Heart left ventricle (tissue), 16 donors: ENCODE measurements at places on chromosomes 16 and 17. TPM values are rescaled to one million over a fixed set of nuclear protein-coding genes. Genes with fewer than 3 reads are reported as not detected.

The STX8 gene
- total RNA-seq = 70.3 TPM

The BICDL2 gene
- total RNA-seq = not detected

The CACNG5 gene
- total RNA-seq = not detected

GRCh38 chr17:81483085-81483861 lies 29.3 kb downstream of the ACTG1 start:
- peak; percentile 71 for DNase-seq
- peaks cover 55% of the 10 kb centered on the region for H3K4me1 ChIP-seq
- peak overlapping the region; percentile 46 for H3K27ac ChIP-seq
- H3K4me3 ChIP-seq = peak overlapping the region; percentile 53

GRCh38 chr16:12703935-12704334 lies 99.8 kb downstream of the CPPED1 start:
- H3K27ac ChIP-seq = no peak overlapping the region
- no peak for DNase-seq
- H3K27me3 ChIP-seq = no peaks in the 10 kb centered on the region
- H3K4me3 ChIP-seq = no peak overlapping the region
- no peaks in the 10 kb centered on the region for H3K4me1 ChIP-seq

DNA sequence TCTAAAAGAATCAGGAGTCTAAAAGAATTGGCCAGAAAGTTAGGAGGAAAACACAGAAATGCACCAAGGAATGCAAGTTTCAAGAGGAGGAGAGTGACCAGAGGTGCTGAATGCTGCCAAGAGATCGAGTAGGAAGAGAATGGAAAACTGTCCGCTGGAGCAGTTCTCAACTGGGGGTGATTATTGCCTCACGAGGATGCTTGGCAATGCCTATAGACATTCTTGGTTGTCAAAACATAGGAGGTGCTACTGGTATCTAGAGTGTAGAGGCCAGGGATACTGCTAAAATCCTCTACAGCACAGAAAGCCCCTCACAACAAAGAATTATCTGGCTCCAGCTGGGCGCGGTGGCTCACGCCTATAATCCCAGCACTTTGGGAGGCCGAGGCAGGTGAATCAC lies 82.1 kb upstream of the NOL11 start:
- H3K4me1 ChIP-seq = peaks cover 8% of the 10 kb centered on the region
- no peak overlapping the region for H3K4me3 ChIP-seq
- no peaks in the 10 kb centered on the region for H3K27me3 ChIP-seq
- DNase-seq = no peak
- H3K36me3 ChIP-seq = no peaks in the 10 kb centered on the region
- H3K27ac ChIP-seq = no peak overlapping the region

DNA sequence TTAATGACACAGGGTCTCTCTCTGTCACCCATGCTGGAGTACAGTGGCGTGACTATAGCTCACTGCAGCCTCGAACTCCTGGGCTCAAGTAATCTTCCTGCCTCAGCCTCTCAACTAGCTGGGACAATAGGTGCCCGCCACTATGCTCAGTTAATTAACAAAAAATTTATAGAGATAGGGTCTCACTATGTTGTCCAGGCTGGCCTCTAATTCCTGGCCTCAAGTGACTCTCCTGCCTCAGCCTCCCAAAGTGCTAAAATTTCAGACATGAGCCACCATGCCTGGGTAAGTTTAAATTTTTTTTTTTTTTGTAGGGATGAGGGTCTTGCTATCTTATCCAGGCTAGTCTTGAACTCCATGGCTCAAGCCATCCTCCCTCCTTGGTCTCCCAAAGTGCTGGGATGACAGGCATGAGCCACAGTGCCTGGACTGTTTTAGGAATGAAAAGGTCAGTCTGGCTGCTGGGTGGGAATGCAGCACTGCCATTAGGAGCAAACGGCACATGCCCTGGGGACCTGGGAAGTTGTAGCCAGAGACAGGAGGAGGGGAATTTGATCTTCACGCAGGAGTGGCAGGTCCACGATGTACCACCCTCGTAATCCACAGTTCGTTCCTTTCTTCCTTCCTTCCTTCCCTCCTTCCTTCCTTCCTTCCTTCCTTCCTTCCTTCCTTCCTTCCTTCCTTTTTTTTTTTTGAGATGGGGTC lies 106.7 kb downstream of the HAPSTR1 start:
- H3K4me1 ChIP-seq = peaks cover 5% of the 10 kb centered on the region
- no peak overlapping the region for H3K27ac ChIP-seq
- no peak overlapping the region for H3K4me3 ChIP-seq

GRCh38 chr16:23423496-23424049 lies 29.4 kb downstream of the COG7 start:
- peaks cover 6% of the 10 kb centered on the region for H3K4me1 ChIP-seq
- DNase-seq = peak; percentile 72
- H3K27me3 ChIP-seq = no peaks in the 10 kb centered on the region
- H3K4me3 ChIP-seq = no peak overlapping the region
- H3K27ac ChIP-seq = peak overlapping the region; percentile 77

GRCh38 chr17:75846692-75847613 lies 2.7 kb upstream of the UNC13D start:
- peaks cover 71% of the 10 kb centered on the region for H3K36me3 ChIP-seq
- peaks cover 78% of the 10 kb centered on the region for H3K4me1 ChIP-seq
- H3K27me3 ChIP-seq = no peaks in the 10 kb centered on the region
- peak overlapping the region; percentile 99 for H3K27ac ChIP-seq
- DNase-seq = no peak

DNA sequence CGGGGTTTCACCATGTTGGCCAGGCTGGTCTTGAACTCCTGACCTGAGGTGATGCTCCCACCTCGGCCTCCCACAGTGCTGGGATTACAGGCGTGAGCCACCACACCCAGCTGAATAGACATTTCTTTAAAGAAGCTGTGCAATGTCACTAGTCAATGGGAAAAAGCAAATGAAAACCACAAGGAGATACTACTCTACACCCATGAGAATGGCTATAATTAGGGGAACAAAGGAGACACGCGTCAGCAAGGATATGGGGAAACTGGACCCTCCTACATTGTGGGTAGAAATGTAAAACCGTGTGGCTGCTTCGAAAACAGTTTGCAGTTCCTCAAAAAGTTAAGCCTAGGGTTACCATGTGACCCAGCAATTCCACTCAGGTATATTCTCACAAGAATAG lies 103.4 kb downstream of the VPS53 start:
- no peak for DNase-seq
- no peaks in the 10 kb centered on the region for H3K27me3 ChIP-seq
- no peak overlapping the region for H3K27ac ChIP-seq
- no peak overlapping the region for H3K4me3 ChIP-seq
- no peaks in the 10 kb centered on the region for H3K36me3 ChIP-seq

DNA sequence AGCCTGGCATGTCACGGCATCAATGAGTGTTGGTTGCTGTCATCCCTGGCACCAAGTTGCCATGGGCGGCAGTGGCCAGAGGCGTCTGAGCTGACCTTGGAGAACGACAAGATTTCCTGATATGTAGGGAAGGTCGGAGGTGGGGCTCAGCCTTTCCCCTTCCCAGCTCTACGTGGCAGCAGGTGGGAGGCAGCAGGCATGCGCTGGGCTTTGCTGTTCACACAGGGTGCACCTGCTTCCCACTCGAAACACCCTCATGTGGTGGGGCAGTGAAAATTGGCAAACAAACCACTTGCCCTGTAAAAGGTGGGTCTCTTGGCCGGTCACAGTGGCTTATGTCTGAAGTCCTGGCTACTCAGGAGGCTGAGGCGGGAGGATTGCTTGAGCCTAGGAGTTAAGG lies 12.3 kb upstream of the TFAP4 start:
- no peaks in the 10 kb centered on the region for H3K27me3 ChIP-seq
- no peak for DNase-seq
- H3K27ac ChIP-seq = no peak overlapping the region
- no peak overlapping the region for H3K4me3 ChIP-seq

- peak overlapping the region; percentile 7 for H3K4me3 ChIP-seq
- no peaks in the 10 kb centered on the region for H3K36me3 ChIP-seq
- DNase-seq = peak; percentile 94
- H3K4me1 ChIP-seq = peaks cover 28% of the 10 kb centered on the region
Measured at GRCh38 chr16:53090591-53091411, 36.0 kb downstream of the CHD9 start.

- H3K4me3 ChIP-seq = no peak overlapping the region
- H3K36me3 ChIP-seq = no peaks in the 10 kb centered on the region
- H3K4me1 ChIP-seq = peaks cover 11% of the 10 kb centered on the region
- no peaks in the 10 kb centered on the region for H3K27me3 ChIP-seq
- H3K27ac ChIP-seq = no peak overlapping the region
- DNase-seq = no peak
Measured at GRCh38 chr17:50584749-50585148, 24.2 kb downstream of the CACNA1G start.

DNA sequence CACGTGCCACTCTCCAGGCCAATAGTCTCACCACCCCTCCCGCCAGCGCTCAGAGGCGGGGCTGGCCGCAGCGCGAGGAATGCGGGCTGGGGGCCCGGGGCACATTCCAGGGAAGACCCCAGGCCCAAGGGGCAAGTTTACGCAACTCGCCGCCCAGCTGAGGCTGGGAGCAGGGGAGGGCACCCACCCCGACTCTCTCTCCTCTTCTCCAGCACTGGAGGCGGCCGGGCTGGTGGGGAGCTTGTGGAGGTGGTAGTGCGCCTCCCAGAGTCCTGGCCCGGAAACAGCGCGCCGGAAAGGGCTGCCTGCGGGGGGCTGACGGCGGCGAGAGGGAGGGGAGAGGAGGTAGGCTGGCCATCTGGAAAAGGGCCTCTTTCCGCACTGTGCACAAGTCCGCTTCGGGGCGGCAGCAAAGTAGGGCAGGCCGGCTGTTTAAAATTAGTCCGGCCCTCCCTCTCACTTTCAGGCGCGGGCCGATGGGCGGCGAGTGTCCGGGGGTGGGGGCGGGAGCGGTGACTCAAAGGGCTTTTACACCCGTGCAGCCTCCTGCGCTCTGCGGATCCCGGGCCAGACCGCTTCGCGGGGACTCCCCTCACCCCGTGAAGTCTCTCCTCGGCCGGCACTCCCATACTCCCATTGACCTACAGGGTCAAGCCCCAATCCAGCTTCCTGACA lies 1.1 kb downstream of the FHOD1 start:
- no peaks in the 10 kb centered on the region for H3K27me3 ChIP-seq
- peak overlapping the region; percentile 84 for H3K27ac ChIP-seq
- peak overlapping the region; percentile 91 for H3K4me3 ChIP-seq
- H3K36me3 ChIP-seq = no peaks in the 10 kb centered on the region
- H3K4me1 ChIP-seq = peaks cover 30% of the 10 kb centered on the region
- peak; percentile 93 for DNase-seq

DNA sequence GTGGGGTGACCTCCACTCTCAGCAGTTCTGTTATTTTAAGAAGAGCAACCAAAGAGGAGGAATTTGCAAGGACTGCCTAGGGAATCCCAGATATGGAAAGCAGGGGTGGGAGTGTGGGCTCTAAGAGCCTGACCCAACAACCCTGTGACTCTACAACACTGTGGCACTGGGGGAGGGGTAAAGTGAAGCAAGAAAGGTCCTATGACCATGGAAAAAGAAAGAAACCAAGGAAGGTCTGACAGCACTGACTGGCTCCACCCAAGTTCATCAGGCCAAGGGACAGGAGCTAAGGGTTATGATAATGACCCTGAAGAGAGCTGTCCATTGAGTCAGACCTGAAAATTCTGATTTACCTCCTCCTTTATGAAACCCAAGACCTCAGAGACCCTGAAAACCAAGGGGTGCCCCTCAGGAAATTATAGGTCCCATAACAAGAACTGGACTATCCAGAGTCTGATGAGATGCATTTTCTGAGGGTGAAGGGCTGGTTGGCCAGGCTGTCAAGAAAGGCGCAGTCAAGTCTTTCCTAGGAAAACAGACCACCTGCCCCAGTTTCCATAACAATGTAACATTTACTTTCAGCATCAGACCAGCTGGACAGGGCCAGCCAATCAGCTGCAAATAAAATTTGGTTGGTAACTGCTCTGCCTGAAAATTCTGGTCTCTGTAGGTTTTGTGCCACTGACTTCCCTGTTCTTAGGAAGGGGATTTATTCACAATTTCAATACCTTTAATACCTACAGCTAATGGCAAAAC lies 53.8 kb upstream of the MTMR4 start:
- no peaks in the 10 kb centered on the region for H3K27me3 ChIP-seq
- H3K36me3 ChIP-seq = no peaks in the 10 kb centered on the region
- H3K27ac ChIP-seq = no peak overlapping the region
- no peak for DNase-seq

DNA sequence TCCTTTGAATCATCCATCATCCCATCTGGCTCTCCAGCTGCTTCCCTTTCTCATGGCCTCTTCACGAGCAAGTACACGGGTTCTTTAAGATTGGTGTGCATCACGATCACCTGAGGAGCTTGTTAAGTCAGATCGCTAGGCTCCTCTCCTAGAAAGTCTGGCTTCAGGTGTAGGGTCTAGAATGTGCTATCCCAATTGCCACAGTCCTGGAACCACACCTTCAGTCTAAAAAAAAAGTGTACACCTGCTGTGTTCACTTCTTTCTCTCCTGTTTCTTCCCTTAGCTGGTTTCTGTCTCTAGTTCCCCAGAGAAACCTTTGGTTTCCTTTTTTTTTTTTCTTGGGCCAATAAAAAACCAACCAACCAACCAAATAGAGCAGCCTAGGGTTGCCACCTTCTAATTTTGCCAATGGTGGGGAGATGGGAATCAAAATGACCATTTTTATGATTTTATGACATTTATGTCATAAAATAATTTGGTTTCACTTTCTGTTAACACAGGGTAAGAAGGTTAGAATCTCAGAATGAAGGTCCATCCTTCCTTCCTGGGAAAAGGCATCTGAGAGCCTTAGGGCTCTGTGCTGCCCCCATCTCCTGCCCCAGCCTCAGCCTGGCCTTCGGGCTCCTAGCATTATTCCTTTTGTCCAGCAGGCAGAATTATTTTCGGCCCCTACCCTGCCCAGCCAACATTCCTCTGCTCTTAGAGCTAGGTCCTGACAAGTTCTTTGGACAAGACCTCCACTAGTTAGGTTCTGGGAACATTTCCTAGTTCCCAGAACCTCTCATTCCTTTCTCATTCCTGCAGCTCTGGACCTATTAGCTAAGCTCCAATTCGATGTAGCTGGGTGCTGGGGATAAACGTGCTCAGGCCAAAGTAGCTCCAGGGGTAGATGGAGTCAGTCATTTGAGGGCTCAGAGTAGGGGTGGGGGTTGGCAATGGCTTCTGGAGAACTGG lies 1.9 kb upstream of the GGT6 start:
- H3K4me1 ChIP-seq = peaks cover 3% of the 10 kb centered on the region

GRCh38 chr17:38397227-38397626 lies 31.0 kb upstream of the ARHGAP23 start:
- H3K27me3 ChIP-seq = no peaks in the 10 kb centered on the region
- DNase-seq = no peak
- H3K4me1 ChIP-seq = no peaks in the 10 kb centered on the region
- H3K27ac ChIP-seq = no peak overlapping the region
- H3K36me3 ChIP-seq = peaks cover 17% of the 10 kb centered on the region

- no peak for DNase-seq
- no peak overlapping the region for H3K4me3 ChIP-seq
- H3K27me3 ChIP-seq = no peaks in the 10 kb centered on the region
- no peaks in the 10 kb centered on the region for H3K4me1 ChIP-seq
- H3K27ac ChIP-seq = no peak overlapping the region
Measured at GRCh38 chr16:2768403-2769089, 8.5 kb downstream of the ELOB start.

- H3K27ac ChIP-seq = no peak overlapping the region
- H3K4me1 ChIP-seq = no peaks in the 10 kb centered on the region
Measured at GRCh38 chr16:17556276-17557052, 85.7 kb upstream of the XYLT1 start.
